ENCODE measurements at places on chromosomes 5 and 9.

DNA sequence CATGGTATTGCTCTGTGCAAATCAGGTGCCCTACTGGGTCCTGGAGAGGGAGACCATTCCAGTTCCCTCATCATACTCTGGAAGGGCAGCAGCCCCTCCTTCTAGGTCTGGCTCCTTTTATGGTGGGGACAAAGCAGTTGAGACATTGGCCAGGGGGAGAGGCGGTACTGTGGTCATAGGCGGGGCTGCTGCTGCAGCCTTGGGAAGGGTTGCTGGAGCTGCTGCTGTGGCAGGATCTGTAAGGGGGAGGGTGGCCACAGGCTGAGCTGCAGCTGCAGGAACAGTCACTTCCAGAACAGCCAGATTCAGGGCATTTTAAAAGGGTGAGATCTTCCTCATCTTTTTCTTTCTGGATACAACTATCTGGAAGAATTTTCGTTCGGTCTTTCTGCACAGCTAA lies 233.0 kb upstream of the SGCD start:
- no peak for DNase-seq

GRCh38 chr9:86594724-86595123 lies 240.5 kb upstream of the TUT7 start:
- no peak for DNase-seq

DNA sequence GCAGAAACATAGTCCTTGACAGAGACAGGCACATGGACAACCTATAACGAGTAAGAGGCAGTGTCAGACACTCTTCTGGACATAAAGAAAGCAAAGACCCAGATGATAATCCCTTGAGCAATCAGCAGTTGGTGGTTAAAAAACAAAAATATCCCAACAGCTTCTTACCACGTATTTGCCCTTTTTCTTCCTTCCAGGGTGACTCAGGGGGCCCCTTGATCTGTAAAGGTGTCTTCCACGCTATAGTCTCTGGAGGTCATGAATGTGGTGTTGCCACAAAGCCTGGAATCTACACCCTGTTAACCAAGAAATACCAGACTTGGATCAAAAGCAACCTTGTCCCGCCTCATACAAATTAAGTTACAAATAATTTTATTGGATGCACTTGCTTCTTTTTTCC lies 9.5 kb downstream of the GZMK start:
- DNase-seq, result no peak

- DNase-seq, result no peak
Observed at GRCh38 chr9:73038613-73039012, 85.8 kb upstream of the ALDH1A1 start.

DNA sequence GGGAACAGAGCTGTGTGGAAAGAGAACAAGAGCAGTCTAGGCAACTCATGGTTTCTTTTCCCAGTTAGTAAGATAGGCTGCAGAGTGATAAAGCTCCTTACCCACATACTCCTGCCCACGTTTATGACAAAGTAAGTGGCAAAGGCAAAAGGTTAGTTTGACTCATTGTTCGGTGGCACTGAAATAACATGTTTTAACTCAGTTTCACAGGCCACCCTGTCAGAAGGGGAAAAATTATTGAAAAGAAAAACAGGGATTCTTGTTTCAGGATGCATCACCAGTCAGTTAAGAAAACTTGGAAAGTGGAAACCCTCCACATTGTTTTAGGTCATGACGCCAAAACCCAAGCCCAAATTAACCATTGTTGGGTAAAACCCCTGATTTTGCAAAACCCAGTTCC lies 22.3 kb upstream of the DAB2 start:
- DNase-seq, result no peak

GRCh38 chr9:19985081-19985480 lies 196.2 kb upstream of the SLC24A2 start:
- DNase-seq, result no peak

GRCh38 chr5:154276973-154277331 lies 86.4 kb downstream of the GALNT10 start:
- DNase-seq, result no peak

- DNase-seq, result no peak
Observed at GRCh38 chr9:132645711-132646110, 24.1 kb downstream of the DDX31 start.

DNA sequence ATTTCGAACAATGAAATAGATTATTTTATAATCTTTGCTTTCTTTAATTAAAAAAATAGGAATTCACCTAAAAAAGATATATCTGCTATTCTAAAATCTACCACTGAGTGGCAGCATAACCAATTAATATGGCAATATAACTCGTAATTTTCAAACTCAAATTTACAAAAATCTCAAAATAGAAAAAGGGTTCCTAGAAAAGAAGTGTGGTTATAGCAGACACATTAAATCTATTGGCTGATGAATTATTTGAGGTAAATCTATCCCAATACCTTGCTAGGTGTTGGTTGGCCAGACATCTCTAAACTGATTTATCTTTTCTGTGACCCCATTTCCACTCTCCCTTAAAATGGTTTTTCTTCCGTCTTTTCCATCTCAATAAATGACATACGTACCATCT lies 30.2 kb upstream of the NRG2 start:
- DNase-seq, result peak; percentile 74

GRCh38 chr9:119652931-119653330 lies 283.7 kb upstream of the BRINP1 start:
- no peak for DNase-seq

DNA sequence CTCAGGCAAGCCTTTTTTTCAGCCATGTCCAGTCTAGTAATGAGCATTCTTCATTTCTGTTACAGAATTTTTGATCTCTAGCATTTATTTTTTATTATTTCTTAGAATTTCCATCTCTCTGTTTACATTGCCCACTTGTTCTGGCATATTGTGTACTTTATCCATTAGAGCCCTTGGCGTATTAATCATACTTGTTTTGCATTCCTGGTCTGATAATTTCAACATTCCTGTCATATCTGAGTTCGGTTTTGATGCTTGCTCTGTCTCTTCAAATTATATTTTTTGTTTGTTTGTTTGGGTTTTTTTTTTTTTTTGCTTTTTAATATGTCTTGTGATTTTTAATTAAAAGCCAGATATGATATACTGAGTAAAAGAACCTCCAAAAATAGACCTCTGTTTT lies 23.0 kb upstream of the JAK2 start:
- no peak for DNase-seq

- peak; percentile 23 for DNase-seq
Observed at GRCh38 chr9:98429613-98430012, 174.2 kb upstream of the TBC1D2 start.

All from inflammatory macrophage treated with lipopolysaccharide for 1 hour (primary cell).